ENCODE measurements at places on chromosomes 5 and 9. TPM values are rescaled to one million over a fixed set of nuclear protein-coding genes. Genes with fewer than 3 reads are reported as not detected.

NRG2 gene
- total RNA-seq: not detected

DNA sequence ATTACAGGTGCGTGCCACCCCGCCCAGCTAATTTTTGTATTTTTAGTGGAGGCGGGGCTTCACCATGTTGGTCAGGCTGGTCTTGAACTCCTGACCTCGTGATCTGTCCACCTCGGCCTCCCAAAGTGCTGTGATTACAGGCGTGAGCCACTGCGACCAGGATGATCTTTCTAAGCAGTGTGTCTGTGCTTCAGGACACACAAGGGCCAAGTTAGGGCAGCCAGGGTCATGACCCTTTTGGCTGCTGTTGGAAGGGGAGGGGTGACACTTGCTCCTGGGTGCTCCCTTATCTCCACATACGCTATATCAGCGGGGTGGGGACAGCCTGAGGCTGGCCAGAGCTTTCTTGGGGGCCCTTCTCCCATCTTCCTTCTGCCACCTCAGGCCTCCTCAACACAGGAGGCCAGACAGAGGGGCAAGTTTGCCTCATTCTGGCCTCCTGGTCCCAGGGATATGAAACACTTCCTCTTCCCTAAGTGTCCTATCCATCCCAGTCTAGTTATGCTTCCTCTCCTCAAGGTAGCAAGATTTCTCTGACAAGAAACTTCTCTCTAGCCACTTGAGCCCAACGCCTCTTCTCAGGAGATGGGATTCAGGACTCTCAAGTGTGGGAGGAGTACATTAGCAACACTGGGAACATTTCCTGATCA, 1.9 kb upstream of the ZNF79 start:
- H3K27ac ChIP-seq: no peak overlapping the region
- peaks cover 45% of the 10 kb centered on the region for H3K4me1 ChIP-seq
- no peaks in the 10 kb centered on the region for H3K27me3 ChIP-seq
- H3K36me3 ChIP-seq: peaks cover 14% of the 10 kb centered on the region

DNA sequence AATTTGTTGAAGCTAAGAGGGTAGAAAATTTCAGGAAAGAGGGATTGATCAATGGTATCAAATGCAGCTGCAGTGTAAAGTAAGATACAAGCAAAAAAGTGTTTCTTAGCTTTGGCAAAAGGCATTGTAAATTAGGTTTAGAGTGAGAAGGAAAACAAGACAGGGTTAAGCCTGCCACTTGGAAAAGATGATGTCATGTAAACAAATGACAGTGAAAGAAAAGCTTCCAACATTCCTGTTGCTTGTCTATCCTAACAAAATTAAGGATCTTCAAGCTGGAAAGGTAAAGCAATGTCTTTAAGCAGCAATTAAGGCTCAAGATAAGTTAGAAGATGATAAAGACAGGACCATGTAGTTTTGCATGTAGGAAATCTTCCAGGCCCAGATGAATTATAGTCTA, 139.1 kb upstream of the PPP2R2B start:
- no peak for DNase-seq
- no peak overlapping the region for H3K27ac ChIP-seq
- H3K4me3 ChIP-seq: no peak overlapping the region
- H3K4me1 ChIP-seq: no peaks in the 10 kb centered on the region

- H3K4me1 ChIP-seq: no peaks in the 10 kb centered on the region
- no peaks in the 10 kb centered on the region for H3K36me3 ChIP-seq
- no peak overlapping the region for H3K4me3 ChIP-seq
- DNase-seq: no peak
- H3K27ac ChIP-seq: no peak overlapping the region
- no peaks in the 10 kb centered on the region for H3K27me3 ChIP-seq
These were observed 244.3 kb downstream of the TAF11L14 start for GRCh38 chr5:17878541-17878940.

DNA sequence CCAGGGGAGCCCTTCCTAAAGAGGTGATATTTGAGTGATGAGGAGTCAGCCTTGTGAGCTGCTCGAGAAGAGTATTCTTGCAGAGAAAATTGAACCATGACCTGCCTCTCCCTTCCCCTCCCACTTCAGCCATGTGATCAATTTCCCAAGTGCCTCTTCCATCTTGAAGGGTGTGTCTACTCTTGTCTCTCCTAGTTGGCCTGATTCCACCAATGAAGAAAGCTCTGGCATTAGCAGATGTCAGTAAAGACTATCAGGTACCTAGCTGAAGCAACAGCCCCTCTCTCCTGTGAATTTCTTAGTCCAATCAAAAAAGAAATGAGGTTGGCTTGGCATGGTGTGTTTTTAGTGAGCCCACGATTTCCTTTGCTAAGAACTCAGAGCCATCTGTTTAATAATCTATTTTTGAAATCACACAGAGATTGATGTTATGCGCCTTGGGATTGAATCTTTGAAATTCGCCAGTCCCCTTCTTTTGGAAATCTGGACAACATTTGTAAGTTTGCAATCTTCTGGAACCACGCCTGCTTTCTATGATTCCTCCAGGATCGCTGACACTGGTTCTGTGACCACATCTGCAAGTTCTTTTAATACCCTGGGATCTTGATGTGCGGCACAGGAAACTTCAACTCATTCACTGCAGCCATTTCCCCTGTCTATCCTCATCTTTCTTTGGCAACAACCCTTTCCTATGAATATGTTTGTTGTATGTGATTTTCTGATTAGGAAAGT, 404.6 kb downstream of the DMRT2 start:
- no peak overlapping the region for H3K27ac ChIP-seq
- H3K36me3 ChIP-seq: no peaks in the 10 kb centered on the region
- H3K4me3 ChIP-seq: no peak overlapping the region
- no peaks in the 10 kb centered on the region for H3K4me1 ChIP-seq
- H3K27me3 ChIP-seq: peaks cover 3% of the 10 kb centered on the region
- DNase-seq: no peak

TSSK1B gene
- total RNA-seq: not detected

DNA sequence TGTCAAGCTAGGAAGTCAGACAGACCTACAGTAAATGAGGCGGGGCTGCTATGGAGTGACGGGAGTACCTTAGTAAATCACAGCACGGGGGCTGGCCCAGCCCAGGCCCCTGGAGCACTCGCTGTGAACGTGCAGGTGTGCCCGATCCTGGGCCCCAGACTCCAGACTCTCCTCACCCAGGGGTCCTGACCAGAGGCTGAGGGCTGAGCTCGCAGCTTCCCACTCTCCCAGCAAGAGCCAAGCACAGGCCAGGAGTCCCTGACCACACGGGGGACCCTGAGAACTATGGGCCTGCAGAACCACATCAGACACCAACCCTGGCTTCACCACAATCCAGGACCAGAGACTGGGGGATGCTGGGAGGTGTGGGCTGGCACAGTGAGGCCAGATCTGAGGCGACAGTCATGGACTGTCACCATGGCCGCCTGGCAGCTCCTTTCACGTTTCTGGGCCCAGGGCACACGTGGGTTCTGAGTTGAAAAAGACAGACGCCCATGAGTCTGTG, 73.4 kb downstream of the ADAMTS2 start:
- no peak for DNase-seq
- no peaks in the 10 kb centered on the region for H3K4me1 ChIP-seq
- H3K27ac ChIP-seq: no peak overlapping the region
- no peaks in the 10 kb centered on the region for H3K27me3 ChIP-seq
- H3K36me3 ChIP-seq: no peaks in the 10 kb centered on the region

- peaks cover 48% of the 10 kb centered on the region for H3K36me3 ChIP-seq
- no peaks in the 10 kb centered on the region for H3K27me3 ChIP-seq
- H3K27ac ChIP-seq: peak overlapping the region; percentile 89
- DNase-seq: no peak
- no peak overlapping the region for H3K4me3 ChIP-seq
- H3K4me1 ChIP-seq: peaks cover 96% of the 10 kb centered on the region
These were observed 80.1 kb upstream of the TNFAIP8 start for GRCh38 chr5:119275601-119276173.

GPR151 gene
- not detected for total RNA-seq

GRCh38 chr9:118640836-118641560, 728.2 kb downstream of the BRINP1 start:
- H3K36me3 ChIP-seq: no peaks in the 10 kb centered on the region
- H3K4me3 ChIP-seq: no peak overlapping the region
- H3K27me3 ChIP-seq: no peaks in the 10 kb centered on the region
- H3K4me1 ChIP-seq: no peaks in the 10 kb centered on the region

GRCh38 chr9:84493284-84493947, 152.9 kb upstream of the SLC28A3 start:
- H3K4me1 ChIP-seq: no peaks in the 10 kb centered on the region
- H3K4me3 ChIP-seq: no peak overlapping the region
- no peak for DNase-seq
- no peaks in the 10 kb centered on the region for H3K27me3 ChIP-seq
- H3K36me3 ChIP-seq: no peaks in the 10 kb centered on the region
- H3K27ac ChIP-seq: no peak overlapping the region

DNA sequence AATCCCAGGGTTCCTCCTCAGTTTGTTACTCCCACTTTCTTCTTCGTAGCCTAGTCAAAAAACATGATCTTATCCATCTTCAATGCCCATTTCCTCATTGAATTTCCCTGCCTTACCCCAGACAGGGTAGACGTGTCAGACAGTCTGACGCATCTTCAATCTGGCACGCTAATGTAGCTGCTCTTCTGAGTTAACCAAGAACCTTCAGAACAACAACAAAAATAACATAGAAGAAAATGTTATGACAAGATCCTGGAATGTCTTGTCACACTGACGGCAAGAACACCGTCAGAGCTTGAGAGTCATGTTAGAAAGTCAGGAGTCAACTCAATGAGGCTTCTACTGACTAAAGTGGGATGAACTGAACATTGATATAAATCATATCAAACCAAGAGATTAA, 122.7 kb upstream of the SPDL1 start:
- no peak overlapping the region for H3K4me3 ChIP-seq
- no peak for DNase-seq
- H3K27me3 ChIP-seq: peaks cover 10% of the 10 kb centered on the region
- no peaks in the 10 kb centered on the region for H3K36me3 ChIP-seq
- H3K4me1 ChIP-seq: no peaks in the 10 kb centered on the region

DNA sequence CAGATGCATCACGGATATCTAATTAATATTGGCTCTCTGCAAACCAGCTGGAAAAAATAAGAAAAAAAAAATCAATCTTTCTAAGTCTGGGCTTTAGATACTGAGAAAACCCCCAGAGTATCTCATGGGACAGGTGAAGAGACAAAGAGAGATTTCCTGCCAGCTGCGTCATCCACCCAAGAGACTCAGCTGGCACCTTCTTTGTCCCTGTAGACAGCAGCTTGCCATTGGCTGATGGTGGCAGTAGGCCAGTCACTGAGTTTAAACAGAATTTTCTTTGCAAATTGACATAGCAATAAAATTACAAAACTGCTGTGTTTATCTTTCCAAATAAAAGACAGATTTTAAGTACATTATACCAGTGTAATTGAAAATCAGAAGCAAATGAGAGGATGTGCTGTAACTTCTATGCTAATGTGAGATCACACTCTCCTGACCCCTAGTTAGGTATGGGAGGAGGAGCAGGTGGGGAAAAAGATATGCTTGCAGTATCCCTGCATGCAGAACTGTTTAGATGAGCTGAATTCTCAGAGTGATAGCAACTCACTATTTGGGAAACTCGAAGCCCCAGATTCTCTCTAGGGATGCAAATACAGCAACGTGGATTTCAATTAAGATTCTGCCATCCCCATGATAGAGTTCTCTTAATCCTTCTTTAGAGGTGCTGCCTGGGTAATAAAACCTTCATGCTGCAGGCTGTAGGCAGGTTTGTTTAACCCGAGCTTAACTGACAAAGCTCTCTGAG, 72.2 kb downstream of the NMUR2 start:
- H3K27ac ChIP-seq: no peak overlapping the region
- no peak for DNase-seq

Measured in activated CD4-positive, alpha-beta memory T cell treated with anti-CD3 and anti-CD28 coated beads, Interleukin-2, amount 10 ng/mL, durations not matched to agents 7 days and 5 days (primary cell).